ENCODE measurements at places on chromosomes 4 and X.

- DNase-seq: no peak
These were observed 31.0 kb upstream of the FGG start for GRCh38 chr4:154643493-154643892.

DNA sequence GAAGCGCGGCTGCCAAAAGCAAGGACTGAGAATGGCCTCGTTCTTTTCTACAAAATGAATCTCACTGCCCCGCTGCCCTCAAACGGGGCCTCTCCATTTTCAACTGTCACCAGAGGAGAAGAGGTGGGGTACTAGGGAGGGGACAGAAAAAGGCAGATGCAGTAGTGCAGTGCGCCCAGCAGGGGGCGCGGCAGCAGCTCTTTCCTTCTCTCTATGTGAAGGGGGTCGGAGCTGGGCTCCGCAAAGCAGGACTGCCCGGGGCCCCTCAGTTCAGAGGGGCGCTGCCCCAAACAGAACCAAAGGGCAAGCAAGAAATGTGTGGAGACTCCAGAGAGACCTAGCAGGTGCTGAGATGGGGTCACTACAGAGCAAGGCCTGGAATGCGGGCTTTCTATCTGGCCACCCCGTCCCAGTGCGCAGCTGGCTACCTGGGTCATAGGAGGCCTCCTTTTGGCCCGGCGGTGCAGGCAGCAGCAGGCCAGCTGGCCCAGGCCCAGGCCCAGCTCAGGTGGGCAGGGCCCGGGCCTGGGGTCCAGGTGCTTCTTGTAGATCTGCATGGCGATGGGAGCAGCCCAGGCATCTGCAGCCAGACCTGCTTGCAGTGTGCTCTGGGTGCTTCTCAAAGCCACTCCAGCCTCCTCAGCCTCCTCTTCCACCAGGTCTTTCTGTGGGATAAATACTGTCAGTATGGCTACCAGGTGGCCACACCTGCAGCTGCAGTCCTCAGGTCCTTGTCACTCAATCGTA is 5.9 kb downstream of the IRAK1 start:
- DNase-seq: no peak

DNA sequence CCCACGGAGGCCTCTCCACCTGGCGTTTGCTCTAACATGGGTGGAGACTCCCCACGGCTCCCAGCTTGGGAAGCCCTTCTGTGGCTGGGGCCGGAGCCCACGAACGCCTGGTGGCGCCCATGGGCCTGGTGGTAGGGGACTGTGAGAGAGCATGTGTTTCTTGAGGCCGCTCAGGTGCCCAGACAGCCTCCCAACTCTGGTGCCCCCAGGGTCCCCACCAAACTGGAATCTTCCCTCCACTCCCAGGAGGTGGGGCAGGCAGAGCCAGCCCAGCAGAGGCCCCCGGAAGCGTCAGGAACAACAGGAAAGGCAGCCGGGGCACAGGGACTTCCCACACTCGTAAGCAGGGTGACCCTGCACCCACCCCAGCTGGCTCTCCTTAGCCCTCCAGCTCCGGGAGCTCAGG is 33.3 kb upstream of the FGFR3 start:
- no peak for DNase-seq

- DNase-seq: peak; percentile 3
These were observed 746.4 kb upstream of the MAGEB2 start for GRCh38 chrX:29468911-29469494.

- no peak for DNase-seq
These were observed 1.8 kb downstream of the WWC2 start for GRCh38 chr4:183100827-183101226.

DNA sequence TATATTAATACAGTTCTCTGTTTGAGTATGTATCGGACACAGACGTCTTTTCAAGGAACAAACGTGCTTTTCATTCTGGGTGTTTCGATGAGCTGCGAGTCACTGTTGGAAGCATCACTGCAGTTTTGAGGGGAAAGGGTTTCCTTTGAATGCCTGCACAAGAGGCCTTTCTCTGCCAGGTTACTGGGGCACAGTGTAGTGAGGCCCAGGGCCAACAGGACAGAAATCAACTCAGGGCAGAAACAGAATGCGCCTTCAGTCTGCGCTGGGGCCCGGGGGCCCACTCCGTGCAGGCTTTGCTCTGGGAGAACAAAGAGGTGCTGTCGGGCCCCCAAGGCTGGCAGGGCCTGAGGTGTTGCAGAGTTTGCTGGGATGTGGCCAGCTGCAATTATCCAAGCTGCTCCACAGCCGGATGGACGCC is 2.3 kb upstream of the PPP2R3B start:
- no peak for DNase-seq

Data from LHCN-M2 (cell line).